Activated CD4-positive, alpha-beta T cell treated with anti-CD3 and anti-CD28 coated beads for 4 hours (primary cell): ENCODE measurements at places on chromosomes 2 and 18.

GRCh38 chr2:68041704-68042245, 21.0 kb downstream of the C1D start:
- DNase-seq = no peak

GRCh38 chr18:79681484-79682387, 2.1 kb downstream of the CTDP1 start:
- DNase-seq = peak; percentile 56

- DNase-seq = no peak
Observed at GRCh38 chr2:15931950-15932349, 8.4 kb upstream of the MYCN start.

GRCh38 chr2:150167711-150168110, 319.8 kb downstream of the RND3 start:
- DNase-seq = no peak

DNA sequence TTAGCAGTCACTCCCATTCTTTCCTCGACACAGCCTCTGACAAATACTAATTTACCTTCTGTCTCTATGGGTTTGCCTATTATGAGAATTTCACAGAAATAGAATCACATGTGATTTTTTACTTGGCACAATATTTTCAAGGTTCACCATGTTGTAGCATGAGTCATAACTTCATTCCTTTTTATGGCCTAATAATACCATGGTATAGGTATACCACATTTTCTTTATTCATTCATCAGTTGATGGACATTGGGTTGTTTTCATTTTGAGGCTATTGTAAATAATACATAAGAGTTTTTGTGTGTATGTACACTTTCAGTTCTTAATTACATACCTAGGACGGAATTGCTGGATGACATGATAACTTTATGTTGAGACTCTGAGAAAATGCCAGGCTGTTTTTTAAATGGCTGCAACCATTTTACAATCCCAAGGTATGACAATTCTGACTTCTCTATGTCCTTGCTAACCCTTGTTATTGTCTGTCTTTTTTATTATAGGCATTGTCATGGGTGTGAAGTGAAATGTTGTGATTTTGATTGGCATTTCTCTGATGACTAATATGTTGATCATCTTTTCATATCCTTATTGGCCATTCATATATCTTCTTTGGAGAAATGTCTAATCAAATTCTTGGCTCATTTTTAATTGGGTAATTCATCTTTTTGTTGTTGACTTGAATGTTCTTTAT, 87.9 kb downstream of the IRS1 start:
- no peak for DNase-seq

- no peak for DNase-seq
Observed at GRCh38 chr2:66437109-66437690, 2.3 kb downstream of the MEIS1 start.

DNA sequence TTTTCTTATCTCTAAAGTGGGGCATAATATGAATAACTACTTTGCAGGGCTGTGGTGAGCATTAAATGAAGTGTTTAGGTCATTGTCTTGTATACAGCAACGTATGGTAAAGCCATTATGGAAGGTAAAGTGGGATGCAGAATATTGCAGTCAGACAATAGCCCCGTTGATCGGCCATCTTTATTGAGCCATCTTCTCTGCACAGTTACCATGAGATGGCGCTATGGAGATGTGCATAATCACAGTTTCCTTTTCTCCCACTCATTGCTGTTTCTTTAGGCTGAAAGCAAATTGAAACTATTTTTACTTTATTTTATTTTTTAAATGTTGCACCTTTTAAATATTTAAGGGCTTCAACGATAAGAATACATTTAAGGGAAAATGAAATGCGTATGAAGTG, 108.9 kb downstream of the THSD7B start:
- no peak for DNase-seq

DNA sequence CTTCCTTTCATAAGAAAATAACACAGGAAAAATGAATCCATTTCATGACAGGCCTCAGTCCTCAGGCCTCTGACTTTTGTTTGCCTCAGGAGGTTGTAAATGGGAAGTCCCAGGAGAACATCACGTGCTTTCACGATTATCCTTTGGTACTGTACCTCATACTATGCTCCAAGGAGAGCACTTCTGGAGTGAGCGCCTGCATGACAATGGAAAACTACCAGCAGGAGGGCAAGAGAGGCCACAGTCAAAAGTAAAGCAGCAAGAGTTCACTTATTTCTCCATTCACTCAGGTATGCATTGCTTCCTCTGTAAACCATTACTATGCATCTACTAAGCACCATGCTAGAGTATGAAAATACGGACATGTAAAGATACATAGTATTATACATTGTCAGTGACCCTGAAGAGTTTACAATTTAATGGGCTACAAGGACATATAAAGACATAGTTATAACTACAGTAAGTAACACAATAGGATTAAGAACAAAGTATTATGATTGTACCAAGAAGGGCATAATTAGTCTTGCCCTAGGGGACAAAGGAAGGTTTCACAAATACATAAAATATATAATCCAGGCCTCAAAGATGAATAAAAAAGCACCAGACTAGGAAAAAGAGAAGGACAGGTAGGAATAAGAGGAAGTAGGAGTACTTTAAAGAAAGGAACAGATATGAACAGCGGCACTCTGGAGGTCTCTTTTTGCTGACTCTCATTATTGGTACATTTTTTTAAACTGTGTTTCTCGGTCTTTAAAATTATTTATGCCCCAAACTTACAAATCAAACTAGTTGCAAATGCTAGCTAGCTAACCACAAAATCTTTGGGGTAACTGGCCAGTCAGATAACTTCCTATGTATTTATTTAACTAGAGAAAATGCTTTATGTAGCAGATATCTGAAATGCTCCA, 806.7 kb downstream of the NRXN1 start:
- DNase-seq = no peak

GRCh38 chr2:186099826-186100225, 361.2 kb downstream of the FSIP2 start:
- DNase-seq = no peak

GRCh38 chr2:238423561-238424312, 3.0 kb upstream of the ASB1 start:
- no peak for DNase-seq

DNA sequence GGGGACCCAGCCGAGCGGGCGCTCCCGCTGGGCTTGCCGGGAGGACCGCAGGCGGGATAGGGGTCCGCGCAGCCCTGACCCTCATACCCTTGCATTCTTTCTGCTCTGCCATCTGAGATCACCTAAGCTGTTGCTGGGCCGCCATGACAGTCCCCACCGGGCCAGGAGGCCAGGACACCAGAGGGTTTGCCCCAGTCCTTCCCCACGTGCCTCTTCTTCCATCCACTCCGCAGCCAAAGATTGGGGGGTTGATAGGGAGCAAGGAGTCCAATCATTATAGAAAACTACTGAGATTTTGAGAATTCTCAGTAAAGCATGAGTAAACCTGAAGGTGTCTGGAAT, 453 bp upstream of the GRB14 start:
- no peak for DNase-seq

- DNase-seq = peak; percentile 51
Observed at GRCh38 chr2:157875641-157876065, 477 bp downstream of the ACVR1 start.

DNA sequence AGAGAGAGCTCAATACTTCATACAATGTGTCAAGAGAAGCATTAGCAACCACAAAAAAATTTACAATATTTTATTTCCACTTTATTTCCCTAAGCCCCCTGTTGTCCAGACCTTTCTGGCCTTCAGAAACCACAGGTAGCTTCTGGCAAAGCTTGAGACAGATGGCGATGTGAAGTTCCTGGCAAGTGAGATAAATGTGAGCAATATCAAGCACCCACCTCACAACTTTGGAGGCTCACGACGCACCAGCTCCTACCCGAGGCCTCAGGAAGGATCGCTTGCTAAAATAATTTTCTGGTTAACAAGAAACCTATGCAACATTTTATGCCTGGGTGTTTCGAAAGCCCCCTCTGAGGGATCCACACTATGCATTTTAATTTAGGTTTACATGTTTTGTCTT, 158.1 kb upstream of the CHAC2 start:
- no peak for DNase-seq
